ENCODE measurements at places on chromosomes 3 and 15.

GRCh38 chr15:81962482-81962881 is 83.3 kb downstream of the MEX3B start:
- DNase-seq, result no peak

DNA sequence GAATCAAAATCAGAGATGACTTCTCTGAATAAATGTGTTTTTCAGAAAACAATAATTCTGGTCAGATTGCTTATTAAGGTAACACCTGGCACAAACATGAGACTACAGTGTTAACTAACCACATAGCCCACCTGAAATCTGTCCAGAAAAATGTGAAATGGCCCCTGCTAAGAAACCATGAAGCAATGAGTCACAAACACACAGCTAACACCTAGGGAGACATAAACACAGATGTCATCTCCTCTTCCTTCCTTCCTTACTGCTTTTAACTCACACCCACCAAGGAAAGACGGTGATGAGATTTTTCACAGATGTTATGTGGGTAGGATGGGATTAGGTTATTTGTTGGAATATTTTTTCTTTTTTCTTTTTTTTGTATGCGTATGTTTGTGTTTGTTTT is 315.0 kb upstream of the STAC start:
- no peak for DNase-seq

DNA sequence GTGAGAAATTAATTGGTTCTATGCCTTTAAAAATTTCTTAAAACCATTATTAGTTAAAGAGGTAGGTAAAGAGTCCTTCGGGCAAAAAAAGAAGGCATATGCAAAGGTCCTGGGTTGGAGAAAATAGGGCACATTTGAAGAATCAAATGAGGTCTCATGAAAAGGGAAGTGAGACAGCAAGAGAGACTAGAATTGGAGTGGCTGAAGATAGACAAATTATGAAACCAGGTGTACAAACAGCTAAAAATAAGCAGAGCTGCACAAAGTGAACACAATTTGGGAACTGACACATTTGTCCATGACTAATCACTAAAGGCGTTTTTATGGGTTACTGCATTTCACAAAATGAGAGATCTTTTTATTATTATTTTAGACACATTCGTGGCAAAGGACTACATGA is 581.2 kb downstream of the PYDC2 start:
- no peak for DNase-seq

GRCh38 chr15:40266828-40267304 is 16.0 kb downstream of the ANKRD63 start:
- DNase-seq, result no peak

DNA sequence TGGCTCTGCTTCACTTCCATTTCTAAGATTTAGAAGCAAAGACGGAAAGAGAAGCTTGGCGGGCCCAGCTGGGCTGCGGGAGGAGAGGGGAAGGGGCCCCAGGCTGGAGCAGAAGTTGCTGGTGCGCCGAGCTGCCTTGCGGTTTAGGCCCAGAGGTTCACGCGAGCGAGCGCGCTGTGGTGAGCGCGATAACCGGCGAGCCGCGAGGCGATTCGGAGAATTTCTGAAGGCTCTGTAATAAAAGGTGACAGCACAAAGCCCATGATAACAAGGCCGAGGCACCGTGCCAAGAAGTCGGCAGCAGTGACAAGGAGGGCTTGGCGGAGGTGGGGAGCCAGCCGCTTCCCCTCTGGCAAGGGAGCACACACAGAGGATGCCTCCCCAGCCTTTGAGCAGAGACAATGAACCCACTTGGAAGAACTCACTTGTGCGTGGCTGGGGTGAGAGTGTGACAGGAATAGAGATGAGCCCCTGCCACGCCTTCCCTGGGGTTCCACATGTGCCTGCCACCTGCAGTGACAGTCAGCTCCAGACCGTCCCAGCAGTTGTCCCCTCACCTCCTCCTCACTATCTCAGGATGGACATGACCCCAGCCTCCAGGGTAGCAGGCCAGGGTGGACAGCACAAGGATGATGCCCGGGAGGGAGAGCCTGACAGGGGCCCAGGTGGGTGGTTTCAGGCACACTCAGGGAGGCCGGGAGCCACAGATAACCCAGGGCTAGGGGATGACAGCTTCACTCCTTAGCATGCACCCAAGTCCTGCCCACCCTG is 315.2 kb downstream of the UACA start:
- DNase-seq, result no peak

DNA sequence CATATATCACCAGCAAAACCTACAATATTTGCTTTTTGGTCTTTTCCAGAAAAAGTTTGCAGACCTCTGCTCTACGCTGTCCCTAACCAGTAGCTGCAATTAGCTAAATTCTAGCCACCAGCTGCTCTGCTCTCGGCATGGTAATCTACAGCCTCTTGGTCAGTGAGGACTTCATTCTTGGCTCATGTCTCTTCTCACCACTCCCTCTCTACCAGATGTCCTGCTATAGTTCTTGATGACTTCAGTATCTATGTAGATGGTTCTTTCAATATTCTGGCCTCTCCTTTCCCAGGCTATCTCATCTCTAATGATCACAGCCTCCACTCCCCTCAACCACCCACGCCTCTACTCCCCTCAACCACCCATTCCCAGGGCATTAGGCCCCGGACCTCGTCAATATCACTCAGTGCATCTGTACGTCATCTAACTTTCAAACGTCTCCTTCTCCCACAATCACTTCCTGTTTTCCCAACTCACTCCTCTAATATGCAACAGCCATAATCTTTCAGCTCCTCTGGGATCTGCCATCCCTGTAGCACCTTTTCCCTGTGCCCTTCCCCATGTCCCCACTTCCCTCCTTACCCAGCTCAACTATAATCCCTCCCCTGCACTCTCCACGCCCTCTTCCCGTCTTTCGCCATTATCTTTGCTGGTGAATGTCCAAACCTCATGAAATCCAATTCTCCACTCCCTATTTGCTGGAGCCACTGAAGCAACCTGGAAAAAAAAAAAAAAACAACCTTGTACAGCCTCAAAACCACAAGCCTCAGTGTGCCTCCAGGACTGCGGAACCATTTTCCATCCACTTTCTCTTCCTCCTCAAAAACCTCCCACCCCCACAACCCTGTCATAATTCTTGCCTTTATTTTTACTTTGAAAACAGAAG is 429.4 kb upstream of the PROK2 start:
- DNase-seq, result no peak

GRCh38 chr3:12513694-12514446 is 29.6 kb downstream of the TSEN2 start:
- DNase-seq, result no peak

DNA sequence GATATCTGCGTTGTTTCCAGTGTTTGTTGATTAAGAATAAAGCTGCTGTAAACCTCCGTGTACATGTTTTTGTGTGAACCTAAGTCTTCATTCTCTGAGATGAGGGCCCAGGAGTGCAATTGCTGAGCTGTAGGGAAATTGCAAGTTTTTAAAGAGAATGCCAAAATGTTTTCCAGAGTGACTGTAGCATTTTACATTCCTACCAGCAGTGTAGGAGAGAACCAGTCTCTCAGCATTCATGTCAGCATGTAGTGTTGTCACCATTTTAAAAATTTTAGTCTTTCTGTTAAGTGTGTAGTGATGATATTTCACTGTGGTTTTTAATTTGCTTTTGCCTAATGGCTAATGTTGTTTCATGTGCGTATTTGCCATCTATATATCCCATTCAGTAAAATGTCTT is 3.4 kb upstream of the MGLL start:
- no peak for DNase-seq

- no peak for DNase-seq
These were observed 84.2 kb downstream of the HMG20A start for GRCh38 chr15:77504871-77505270.

DNA sequence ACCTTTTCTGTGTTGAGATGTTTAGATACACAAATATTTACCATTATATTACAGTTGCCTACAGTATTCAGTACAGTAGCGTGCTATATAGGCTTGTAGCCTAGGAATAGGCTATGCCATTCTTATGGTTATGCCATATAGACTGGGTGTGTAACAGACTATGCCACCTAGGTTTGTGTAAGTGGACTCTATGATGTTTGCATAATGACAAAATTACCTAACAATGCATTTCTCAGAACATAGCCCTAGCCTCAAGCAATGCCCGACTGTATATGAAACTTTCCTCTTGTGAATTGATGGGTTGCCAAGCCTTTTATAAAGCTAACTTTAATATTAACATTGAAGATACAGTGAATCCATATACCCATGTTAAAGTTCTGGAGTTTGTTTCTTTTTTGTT is 10.3 kb upstream of the PHLDB2 start:
- DNase-seq, result no peak

DNA sequence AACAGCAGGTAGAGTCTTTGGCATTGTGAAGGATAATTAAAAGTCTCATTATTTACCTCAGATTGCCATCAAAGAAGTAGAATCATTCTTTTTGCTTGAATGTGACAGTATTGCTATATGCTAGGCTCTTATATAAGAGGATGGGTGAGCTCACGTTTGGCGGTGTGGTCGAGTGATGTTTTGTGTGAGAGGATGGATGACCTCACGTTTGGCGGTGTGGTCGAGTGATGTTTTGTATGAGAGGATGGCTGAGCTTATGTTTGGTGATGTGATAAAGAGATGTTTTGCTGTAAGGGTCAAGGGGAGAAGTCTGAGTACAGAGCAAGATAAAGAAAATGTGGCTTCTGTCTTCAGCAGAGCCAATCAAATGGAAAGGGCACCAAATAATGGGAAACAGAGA is 299.6 kb upstream of the NR2E3 start:
- DNase-seq, result no peak

DNA sequence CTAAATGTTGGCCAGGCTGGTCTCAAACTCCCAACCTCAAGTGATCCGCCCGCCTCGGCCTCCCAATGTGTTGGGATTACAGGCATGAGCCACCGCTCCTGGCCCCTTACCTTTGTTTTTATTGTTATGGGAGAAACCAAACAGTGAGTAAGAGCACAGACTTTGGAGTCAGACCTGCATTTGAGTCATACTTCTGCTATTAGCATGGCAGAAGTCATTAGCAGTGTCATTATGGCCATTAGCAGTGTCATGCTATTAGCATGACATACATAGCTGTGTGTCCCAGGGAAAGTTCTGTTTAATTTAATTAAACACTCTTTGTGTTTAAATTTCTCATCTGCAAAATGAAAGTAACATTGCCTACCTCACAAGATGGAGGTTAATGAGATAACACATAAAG is 54.8 kb downstream of the SQOR start:
- DNase-seq, result no peak

- DNase-seq, result no peak
These were observed 494.2 kb upstream of the PROK2 start for GRCh38 chr3:72279068-72279604.

DNA sequence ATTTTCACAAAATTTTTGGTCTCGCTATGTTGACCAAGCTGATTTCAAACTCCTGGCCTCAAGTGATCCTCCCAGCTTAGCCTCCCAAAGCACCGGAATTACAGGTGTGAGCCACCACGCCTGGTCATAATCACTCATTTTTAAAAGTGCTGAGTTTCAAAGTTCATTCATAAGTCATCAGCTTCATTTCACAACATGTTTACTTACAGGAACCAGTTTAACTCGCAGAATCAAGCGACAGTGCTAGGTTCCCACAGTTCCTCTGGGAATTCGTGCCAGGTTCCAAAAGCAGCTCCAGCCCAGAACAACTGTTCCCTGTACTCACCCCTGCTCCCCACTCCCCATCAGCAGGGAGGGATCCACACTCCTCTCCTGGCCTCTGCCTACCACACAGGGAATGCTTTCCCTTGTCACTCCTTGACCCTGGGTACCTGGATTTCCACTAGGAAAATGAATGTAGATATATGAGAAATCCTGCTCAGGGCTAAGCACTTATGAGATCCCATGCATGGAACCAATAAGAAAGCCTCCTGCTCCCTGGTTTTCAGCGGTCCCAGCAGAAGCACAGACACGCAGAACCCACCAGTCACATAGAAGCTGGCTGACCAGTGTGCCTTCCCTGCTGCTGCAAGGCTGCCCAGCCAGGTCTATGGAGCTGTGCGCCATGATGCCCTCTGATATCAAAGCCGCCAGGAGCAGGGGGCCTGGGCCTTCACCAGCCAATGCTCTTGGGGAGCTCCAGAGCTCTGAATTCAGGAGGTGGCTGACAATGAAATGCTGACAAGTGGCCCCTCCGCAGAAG is 72.3 kb downstream of the ITGB5 start:
- DNase-seq, result no peak

DNA sequence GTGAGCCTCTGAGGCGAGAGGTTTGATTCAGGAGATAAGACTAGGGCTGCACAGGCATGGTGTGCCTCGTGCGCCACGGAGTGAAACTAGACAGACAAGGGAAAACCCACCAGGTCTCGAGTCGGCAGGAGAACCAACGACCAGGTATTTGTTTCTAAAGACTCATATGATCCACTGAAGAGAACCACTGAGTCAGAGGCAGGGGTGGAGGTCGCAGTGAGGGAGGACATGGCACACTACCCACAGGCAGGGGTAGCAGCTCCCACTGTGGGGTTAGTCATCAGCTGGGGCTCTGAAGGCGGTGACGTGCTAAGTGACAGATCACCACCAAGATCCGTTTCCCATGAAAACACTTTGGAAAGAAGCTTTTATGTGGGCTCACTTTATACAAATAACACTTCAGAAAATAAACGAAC is 45.7 kb downstream of the CHSY1 start:
- no peak for DNase-seq

DNA sequence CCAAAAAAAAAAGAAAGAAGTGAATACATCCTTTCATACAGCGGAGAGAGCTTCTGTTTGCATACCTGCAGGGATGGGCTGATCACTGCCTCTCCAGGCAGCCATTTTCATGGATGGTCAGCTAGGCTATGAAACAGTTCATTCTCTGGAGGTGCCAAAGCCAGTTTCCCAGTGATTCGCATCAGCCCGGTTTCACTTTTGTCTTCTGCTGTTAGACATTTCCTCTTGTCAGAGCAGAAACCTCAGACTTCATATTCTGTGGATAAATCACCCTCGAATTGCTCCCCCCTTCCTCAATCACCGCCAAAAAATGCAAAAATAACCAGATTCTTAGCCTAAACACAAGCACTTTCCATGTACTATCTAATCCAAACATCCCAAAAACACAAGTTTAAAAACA is 225.6 kb downstream of the ADAMTS9 start:
- no peak for DNase-seq
